ENCODE measurements at places on chromosomes 1 and 21.

GRCh38 chr1:94394247-94394646 lies 23.9 kb upstream of the ABCD3 start:
- DNase-seq: no peak

GRCh38 chr1:47184822-47185677 lies 4.8 kb downstream of the PDZK1IP1 start:
- DNase-seq: no peak

GRCh38 chr1:247118946-247119446 lies 14.8 kb upstream of the ZNF669 start:
- DNase-seq: peak; percentile 25

- DNase-seq: no peak
Observed at GRCh38 chr1:60936163-60936562, 146.2 kb upstream of the NFIA start.

DNA sequence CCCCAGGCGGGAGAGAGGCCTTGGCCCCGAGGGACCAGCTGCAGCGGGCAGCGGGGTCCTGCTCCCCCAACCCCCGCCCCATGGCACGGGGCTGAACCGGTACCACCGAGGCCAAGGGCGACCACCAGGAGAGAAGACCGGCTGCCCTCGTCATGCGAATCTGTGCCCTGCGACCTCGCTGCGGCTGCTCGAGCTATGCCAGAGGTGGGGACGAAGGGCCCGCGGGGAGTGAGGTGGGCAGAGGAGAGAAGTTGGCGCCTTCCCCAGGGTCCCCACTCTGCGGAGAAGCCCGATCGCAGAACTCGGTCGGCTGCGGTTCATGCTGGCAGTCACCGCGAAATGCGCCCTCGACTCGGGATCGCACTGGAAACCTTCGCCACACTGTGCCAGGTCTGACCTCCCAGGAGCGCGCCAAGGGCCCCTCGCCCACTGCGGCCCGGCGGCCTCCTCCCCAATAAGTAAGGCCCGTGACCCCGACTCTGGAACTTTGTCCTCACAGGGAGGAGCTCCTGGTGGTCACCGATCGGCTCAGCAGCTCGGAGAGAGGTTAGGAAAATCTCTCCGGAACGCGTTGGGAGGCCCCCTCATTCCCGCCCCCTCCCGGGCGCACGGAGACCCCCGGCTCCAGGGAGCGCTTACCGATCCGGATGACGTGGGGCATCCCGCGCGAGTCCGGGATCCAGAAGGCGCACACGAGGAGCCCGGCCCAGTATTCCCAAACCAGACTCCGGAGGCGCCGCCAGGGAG lies 787 bp downstream of the GRIK3 start:
- no peak for DNase-seq

DNA sequence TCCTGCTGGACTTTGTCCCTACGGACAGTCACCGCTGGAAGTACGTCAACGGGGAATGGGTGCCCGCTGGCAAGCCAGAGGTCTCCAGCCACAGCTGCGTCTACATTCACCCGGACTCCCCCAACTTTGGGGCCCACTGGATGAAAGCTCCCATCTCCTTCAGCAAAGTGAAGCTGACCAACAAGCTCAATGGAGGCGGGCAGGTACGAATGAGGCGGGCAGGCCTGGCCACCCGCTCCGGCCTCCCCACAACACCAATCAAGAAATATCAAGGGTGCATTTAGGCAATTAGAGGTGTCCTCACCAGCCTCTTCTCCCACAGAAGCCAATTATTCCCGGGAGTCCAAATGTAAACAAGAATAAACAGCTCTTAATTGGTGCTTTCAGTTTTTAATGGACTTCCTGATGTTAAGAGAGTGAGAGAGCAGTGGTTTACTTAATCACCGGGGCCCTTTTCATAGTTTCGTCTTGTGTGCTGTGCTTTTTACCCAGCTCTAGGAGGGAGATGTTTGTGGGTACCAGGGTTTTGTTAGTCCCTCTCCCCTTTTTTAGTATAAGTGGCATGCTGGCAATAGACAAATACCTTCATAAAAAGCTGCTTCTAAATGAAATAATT lies 10.7 kb downstream of the TBX19 start:
- no peak for DNase-seq

Measured in activated CD4-positive, alpha-beta T cell treated with anti-CD3 and anti-CD28 coated beads, Interleukin-2, Interleukin-6, amounts not matched to agents 100 ng/mL and 50 ng/mL, durations not matched to agents 16 hours and 8 hours (primary cell).